ENCODE measurements at places on chromosomes 5 and 9.

GRCh38 chr9:127366594-127366993 is 30.4 kb upstream of the SLC2A8 start:
- DNase-seq, result no peak

DNA sequence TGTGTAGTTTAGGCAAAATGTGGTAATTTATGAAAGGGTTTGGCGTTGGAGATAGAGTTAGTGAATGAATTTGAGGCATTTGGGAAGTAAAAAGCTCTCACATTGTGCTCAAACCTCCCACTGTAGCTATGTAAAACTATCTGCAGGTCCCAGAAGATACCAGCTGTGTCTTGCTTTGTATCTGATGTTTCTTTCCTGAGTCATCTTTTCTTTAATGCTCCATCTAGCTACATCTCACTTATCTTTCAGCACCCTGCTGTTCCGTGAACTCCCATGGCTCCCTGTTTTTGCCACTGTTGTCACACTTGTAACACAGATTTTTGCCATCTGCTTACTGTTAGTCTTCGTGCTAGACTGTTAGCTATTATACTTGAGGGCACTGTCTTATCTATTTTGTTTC is 253.1 kb downstream of the NPR3 start:
- no peak for DNase-seq

GRCh38 chr5:14588145-14588544 is 6.6 kb downstream of the OTULINL start:
- DNase-seq, result no peak

GRCh38 chr9:133574771-133575170 is 34.4 kb downstream of the FAM163B start:
- DNase-seq, result no peak

GRCh38 chr9:70427161-70427945 is 12.9 kb upstream of the KLF9 start:
- DNase-seq, result no peak

GRCh38 chr5:127909066-127909465 is 174.5 kb upstream of the SLC12A2 start:
- no peak for DNase-seq

GRCh38 chr9:136762221-136762691 is 2.1 kb downstream of the LCN15 start:
- DNase-seq, result no peak

- DNase-seq, result no peak
These were observed 24.7 kb upstream of the RANBP6 start for GRCh38 chr9:6040077-6040476.

DNA sequence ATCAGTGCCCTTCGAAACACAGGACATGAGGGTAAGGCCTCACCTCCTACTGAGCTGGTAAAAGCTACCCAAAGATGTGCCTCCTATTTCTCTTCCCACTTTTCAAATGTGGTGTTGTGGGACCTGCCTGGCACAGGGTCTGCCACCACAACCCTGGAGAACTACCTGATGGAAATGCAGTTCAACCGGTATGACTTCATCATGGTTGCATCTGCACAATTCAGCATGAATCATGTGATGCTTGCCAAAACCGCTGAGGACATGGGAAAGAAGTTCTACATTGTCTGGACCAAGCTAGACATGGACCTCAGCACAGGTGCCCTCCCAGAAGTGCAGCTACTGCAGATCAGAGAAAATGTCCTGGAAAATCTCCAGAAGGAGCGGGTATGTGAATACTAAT is 1.9 kb downstream of the IRGM start:
- no peak for DNase-seq

GRCh38 chr9:124510650-124511425 is 3.6 kb upstream of the NR5A1 start:
- no peak for DNase-seq

DNA sequence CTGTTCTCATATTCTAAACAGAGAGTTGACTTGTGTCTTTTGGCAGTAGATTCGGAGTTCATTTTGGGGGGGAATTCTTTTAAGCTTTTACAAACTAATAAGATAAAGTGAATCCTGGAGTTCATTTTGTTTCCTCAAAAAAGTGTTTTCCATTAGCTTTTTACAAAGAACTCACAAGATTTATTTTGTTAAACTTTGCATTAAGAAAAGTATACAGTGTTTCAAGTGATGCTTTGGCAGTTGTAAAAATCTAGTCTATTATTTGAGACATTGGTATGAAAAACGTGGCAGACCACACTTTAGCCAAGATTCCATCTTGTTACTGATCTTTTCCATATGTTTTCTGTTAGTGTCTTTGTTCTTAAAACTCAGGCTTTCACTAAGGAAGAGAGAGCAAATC is 1.2 kb upstream of the OMD start:
- DNase-seq, result no peak

GRCh38 chr5:123449424-123449974 is 26.3 kb upstream of the CEP120 start:
- no peak for DNase-seq

GRCh38 chr9:76374783-76375559 is 19.3 kb downstream of the RFK start:
- DNase-seq, result peak; percentile 82

- no peak for DNase-seq
These were observed 165.3 kb downstream of the TAF11L14 start for GRCh38 chr5:17799521-17799920.

DNA sequence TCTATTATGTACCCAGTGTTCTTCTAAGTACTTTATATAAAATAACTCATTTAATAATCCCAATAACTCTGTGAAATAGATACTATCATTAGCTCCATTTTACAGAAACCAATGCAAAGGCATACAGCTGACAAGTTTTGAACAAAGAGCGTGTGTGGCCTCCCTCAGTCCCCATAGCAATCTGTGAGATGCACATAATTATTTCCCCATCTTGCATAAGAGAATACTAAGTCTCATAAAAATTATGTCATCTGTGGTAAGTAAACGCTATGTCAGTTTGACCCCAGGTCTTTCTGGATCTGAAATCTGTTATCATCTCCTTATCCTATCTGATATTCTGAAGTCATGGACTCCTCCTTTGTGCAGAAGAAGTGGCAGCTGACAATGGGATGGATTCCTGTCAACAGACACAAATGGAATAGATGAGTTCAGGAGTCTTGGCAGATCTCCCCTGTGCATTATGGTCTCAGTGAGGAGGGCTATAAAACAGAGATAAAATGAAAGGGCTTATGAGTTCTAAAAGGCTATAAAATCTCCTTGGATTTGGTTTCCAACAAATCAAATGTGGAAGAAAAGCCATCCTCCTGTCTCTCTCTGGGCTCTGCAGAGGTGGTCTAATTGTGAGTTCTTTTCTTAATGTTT is 162.5 kb upstream of the TLE4 start:
- no peak for DNase-seq
